ENCODE measurements at places on chromosomes 7 and 10. TPM values are rescaled to one million over a fixed set of nuclear protein-coding genes. Genes with fewer than 3 reads are reported as not detected.

PRR15 gene
- total RNA-seq = 3.2 TPM

ZP3 gene
- total RNA-seq = 14.1 TPM

DNA sequence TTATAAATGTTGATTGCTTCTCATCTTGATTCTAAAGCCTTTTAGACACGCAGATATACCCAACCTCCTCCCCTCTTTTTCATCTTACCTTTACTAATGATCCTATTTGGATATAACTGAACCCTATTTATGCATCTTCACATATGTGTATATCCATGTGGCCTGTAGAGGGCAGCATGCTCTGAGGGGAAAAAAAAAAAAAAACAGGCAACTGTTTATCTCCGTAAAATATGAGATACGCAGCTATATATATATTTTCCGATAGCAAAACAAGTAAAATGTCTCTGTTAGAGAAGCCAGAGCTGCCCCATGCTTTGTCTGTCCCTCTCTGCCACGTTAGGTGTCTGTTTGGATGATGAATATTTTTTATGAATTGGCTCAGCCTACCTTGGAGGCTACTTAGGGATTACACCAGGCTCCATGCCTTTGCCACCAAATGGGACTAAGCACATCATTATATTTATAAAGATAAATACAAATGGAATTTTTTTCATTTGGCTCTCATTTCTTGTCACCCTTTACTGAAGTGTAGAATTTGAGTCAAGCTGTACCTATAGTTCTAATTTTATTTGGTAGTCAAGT, 174.8 kb upstream of the FZD1 start:
- DNase-seq = no peak
- no peak overlapping the region for H3K27ac ChIP-seq
- no peaks in the 10 kb centered on the region for H3K4me1 ChIP-seq
- H3K36me3 ChIP-seq = no peaks in the 10 kb centered on the region
- H3K27me3 ChIP-seq = no peaks in the 10 kb centered on the region

DNA sequence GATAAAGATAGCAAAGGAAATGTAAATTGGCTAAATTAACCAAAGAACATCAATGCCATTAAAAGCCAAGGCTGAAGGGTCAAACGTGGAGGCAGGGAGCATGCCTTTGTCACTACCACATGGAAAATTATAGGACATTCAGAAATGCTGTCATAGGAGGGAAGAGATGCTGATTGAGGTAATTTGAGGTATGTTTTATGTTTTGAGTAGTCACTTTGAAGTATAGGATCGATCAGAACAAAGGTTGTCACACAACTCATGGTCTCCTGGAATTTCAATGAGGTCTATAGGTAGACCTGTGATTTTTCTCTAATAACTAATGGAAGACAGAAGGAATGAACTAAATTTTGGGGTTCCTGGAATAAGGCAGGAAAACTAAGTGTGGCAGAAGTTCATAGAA, 149.8 kb downstream of the SEMA3A start:
- H3K27ac ChIP-seq = no peak overlapping the region
- H3K27me3 ChIP-seq = no peaks in the 10 kb centered on the region
- no peaks in the 10 kb centered on the region for H3K36me3 ChIP-seq

GRCh38 chr10:112531421-112531820, 84.4 kb downstream of the VTI1A start:
- no peak overlapping the region for H3K27ac ChIP-seq
- DNase-seq = no peak
- no peaks in the 10 kb centered on the region for H3K4me1 ChIP-seq
- H3K27me3 ChIP-seq = no peaks in the 10 kb centered on the region

DNA sequence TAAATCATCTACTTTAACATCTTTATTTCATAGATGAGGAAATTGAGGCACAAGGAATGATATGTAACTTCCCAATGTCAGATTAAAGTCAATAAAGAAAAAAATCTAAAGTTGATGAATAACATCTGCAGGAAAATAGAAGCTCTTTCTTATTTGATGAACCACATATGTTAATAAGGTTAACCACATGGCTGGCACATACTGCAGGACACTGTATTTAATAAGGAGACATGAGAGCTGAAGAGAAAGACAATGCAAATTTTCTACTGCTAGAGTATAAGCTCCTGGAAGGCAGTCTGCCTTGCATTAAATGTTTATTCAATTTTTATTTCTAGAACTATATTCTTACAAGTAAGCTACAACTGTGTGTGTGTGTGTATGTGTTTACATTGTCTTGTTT, 4.4 kb downstream of the RAB11FIP2 start:
- no peaks in the 10 kb centered on the region for H3K27me3 ChIP-seq
- no peak overlapping the region for H3K4me3 ChIP-seq
- DNase-seq = no peak
- peak overlapping the region; percentile 53 for H3K27ac ChIP-seq
- peaks cover 36% of the 10 kb centered on the region for H3K4me1 ChIP-seq

- no peaks in the 10 kb centered on the region for H3K4me1 ChIP-seq
- H3K4me3 ChIP-seq = no peak overlapping the region
- no peak for DNase-seq
- H3K27me3 ChIP-seq = no peaks in the 10 kb centered on the region
- H3K36me3 ChIP-seq = no peaks in the 10 kb centered on the region
- no peak overlapping the region for H3K27ac ChIP-seq
Observed at GRCh38 chr7:147711447-147711846, 879.1 kb upstream of the C7orf33 start.

DNA sequence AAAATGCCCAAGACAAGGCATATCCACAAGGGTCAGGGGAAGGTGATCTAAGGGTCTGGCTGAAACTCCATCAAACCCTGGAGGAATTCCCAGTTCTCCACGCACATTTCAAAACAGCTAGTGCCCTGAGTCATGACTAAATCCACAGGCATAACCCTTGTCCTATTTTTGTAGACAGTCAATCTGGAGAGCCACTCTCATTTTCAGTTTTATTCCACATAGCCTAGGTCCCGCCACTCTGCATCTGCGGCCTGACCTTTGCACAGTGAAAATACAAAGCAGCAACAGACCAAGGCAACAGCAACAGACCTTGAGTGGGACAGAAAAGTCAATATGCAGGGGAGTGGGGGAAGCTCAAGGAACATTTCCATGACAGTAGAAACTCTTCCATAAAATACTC, 201.4 kb upstream of the NPVF start:
- no peaks in the 10 kb centered on the region for H3K27me3 ChIP-seq
- no peak overlapping the region for H3K27ac ChIP-seq
- H3K36me3 ChIP-seq = no peaks in the 10 kb centered on the region
- H3K4me3 ChIP-seq = no peak overlapping the region

DNA sequence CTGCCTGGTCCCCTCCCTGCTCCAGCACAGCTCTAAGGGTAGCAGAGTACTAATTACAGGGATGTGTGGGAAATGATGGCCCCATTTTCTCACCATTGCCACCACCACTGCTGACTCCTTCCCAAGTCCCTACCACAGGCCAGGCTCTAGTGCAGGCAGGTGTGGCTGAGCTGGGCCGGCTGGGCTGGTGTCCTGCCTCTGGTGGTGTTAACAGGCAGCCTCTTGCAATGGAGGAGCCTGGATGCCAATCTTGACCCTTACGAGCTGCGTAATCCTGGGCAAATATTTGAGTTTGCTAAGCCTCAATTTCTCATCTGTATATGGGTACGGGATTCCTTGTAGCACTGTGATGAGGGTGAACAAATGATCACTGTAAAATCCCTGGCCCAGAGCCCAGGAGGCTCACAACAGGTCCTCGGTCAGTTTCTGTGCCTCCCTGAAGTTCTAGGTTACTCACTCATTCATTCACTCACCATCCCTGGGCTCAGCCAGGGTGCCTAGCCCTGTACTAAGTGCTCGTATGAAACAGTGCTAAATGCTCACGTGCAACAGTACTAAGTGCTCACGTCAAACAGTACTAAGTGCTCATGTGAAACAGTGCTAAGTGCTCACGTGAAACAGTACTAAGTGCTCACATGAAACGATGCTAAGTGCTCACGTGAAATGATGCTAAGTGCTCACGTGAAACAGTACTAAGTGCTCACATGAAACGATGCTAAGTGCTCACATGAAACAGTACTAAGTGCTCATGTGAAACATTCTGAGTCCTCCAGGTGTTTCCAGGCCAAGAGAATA, 2.3 kb upstream of the FZD9 start:
- no peaks in the 10 kb centered on the region for H3K4me1 ChIP-seq
- no peak overlapping the region for H3K27ac ChIP-seq
- DNase-seq = no peak

GRCh38 chr7:102973096-102973802, 60.4 kb downstream of the LRRC17 start:
- no peak for DNase-seq
- no peak overlapping the region for H3K4me3 ChIP-seq
- no peak overlapping the region for H3K27ac ChIP-seq
- H3K27me3 ChIP-seq = no peaks in the 10 kb centered on the region
- no peaks in the 10 kb centered on the region for H3K4me1 ChIP-seq
